ENCODE measurements at places on chromosomes 5 and 9.

GRCh38 chr9:69696802-69697201 is 24.6 kb upstream of the APBA1 start:
- DNase-seq = no peak

DNA sequence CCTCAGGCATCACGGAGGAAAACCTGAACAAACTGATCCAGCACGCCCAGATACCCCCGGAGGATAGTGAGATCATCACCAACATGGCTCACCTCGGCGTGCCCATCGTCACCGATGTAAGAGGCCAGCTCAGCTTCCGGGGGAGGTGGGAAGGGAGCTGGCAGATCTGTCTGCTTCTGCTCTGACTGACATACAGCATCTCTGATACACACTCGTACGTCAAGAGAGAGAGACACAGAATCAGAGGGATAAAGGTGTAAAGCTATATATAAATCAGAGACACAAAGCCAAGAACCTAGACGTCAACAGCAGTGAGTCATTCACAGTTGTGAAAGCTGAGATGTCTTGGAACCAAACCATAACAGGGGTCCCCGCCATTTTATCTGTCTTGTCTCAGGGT is 30.1 kb upstream of the CFAP157 start:
- no peak for DNase-seq

DNA sequence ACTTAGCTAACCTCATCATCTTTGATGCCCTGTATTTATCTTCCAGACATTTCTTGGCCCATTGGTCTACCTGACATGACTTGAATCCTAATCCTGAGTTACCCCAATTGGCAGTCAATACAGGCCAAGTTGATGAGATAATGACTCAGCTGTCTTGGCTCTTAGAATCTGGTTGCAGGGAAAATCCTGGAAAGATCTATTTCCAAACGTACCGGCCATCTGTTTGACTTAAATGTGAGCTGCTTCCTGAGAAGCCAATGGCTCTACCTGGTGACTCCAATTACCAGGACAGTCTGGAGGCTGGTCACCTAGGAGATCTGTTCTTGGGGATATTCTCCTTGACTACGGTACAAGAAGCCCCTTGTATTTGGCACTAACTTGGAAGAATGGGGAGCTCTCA is 475.2 kb upstream of the BRINP1 start:
- no peak for DNase-seq

GRCh38 chr9:33265211-33265865 is 489 bp downstream of the CHMP5 start:
- no peak for DNase-seq

DNA sequence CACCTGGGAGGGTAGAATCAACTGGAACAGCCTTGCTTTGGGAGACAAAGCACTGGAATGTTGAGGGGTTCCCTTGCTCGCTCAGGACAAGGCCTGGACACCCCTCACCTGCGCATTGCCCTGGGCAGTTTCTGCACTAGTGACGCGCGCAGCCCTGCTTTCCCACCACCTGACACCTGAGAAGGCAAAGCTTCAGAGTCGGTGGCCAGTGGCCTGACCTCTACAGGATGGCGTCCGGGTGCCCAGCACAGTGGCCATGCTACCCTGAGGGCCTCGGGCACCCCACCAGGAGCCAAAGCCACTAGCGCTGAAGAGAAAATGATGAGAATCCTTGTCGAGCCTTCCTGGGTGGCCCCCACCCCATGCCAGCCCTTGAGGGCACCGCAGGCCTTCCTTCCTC is 161.3 kb downstream of the OLFM1 start:
- DNase-seq = no peak
